Fibroblast of the aortic adventitia (primary cell): ENCODE measurements at places on chromosomes 6 and 20.

DNA sequence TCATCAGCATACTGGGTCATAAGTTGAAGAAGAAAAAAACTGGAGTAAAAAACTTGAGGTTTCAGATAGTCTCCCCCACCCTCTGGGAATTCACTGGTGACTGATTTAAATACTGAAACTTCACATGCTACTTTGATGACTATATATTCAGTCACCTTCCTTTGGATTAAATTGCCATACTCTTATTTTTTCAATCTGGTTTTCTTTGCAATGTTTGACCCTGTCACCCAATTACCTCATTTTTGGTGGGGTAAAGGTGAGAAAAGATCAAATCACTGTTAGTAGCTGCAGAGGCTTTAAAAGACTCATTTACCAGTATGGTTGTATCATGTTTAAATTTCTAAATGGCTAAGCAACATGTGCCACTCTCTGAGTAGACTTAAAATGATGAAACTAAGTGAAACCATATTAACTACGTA lies 862.7 kb upstream of the FLRT3 start:
- DNase-seq = no peak

DNA sequence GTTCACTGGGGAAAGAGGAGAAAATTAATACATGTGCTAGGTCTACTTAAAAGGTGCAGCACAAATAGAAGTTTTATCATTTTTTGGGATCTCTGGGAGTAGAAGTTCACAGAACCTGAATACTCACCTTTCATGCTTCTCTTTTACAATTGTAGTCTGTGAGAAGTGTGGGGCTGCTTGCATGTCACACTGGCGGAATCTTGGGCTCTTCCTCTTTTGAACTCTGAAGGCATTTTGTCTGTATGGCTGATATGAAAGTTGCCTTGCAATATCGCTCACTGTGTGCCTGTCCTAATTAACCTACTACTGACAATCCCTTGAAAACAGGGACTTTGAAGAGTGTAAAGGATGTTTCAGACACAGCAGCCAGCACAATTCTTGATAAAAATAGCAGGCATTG lies 65.9 kb upstream of the CLDN20 start:
- no peak for DNase-seq

DNA sequence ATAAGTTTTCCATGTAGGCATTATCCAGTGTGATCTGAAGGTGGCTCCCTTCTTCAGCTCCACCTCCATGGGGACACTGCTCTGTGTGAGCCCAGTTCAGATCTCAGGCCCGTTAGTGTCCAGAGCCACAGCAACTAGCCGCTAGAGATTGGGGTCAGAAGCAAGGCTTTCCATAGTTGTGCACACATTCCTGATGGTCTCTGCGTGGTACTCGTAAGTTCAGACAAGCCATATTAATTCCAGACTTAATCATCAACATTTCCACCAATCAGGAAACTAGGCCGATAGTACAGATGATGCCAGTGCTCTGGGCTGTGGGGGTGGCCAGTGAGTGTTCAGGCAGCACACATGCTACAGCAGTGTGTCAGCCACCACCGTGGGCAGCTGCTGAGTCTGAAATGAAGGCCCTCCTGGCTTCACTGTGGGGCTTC lies 17.5 kb upstream of the SYNCRIP start:
- DNase-seq = peak; percentile 88

DNA sequence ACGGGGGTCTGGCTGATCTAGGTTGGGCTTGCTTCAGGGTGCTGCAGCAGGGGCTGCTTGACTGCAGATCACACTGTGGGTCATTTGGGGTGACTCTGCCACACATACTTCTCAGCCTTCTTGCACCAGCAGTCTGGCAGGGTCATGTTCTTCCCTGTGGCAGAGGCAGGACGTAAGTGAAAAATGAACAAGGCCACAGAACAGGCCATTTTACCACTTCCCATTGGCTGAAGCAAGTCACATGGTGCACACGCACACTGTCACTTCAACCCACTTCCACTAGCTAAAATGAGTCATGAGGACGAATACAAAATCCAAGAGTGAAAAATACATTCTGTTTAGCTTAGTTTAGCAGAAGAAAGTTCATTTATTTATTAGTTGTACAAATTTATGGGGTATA lies 168.6 kb upstream of the GGTLC1 start:
- no peak for DNase-seq

GRCh38 chr6:155093430-155093829 lies 98.3 kb downstream of the TIAM2 start:
- DNase-seq = no peak

- DNase-seq = no peak
Measured at GRCh38 chr20:38453941-38454340, 18.7 kb upstream of the RALGAPB start.

DNA sequence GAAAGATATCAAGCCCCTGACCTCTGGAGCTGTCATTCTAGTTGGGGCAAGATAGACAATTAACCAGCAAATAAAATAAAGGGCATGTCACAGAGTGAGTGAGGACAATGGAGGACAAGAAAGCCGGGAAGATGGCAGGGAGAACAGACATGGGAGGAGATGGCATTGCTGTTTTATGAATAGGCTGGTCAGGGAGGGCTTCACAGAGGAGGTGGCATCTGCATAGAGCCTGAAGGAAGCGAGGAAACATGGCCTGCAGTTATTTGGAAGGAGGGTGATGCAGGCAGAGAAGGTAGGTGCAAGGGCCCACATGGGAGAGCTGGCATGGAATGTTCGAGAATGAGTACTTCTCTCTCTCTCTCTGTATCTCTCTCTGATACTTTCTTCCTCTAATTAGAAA lies 63.7 kb downstream of the EFCAB8 start:
- no peak for DNase-seq

DNA sequence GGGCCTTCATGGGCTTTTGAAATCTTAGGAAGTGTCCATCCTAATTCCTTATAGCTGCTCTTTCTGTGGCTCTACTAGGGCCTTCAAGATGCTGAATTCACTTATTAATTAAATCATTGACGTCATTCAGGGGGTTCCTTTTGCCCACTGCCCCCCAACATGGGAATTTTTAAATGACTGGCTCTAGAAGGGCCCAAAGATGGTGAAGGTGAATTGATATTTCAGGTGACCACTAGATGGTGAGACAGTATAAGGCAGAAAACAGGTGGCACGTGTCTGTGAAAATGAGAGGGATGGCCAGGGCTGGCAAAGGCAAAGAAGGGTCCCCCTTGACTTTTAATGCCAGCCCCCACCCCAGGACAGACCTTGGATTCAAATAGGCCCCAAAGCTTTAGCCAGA lies 11.8 kb downstream of the GNAS start:
- DNase-seq = no peak

DNA sequence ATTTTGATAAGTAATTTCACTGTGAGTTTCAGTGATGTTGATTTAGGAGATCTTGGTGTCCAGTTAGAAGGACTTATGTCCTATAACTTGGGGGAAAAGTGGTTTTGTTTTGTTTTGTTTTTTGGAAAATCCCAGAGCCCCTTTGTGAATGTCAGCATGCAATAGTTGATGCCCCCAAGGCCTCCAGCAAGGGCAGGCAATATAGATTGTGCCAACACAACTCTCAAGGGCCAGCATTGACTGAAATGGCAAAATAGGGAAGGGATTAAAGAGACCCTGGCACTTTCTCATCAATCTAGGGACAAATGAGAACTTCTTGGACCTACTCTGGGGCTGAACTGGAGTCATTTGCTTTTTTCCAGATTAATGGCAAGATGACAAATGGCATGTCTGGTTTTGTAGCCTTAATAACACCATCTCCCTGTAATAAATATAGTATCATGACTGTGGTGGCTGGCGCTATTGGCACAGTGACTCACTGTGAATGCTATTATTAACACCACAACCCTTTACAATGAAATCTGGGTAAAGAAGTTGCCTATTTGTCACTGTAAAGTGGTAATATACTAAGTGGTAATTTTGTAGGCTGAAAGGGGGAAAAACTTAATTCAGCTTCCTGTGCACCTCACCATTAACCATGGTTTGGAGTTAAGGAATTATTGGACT lies 51.8 kb downstream of the ABRACL start:
- DNase-seq = no peak

DNA sequence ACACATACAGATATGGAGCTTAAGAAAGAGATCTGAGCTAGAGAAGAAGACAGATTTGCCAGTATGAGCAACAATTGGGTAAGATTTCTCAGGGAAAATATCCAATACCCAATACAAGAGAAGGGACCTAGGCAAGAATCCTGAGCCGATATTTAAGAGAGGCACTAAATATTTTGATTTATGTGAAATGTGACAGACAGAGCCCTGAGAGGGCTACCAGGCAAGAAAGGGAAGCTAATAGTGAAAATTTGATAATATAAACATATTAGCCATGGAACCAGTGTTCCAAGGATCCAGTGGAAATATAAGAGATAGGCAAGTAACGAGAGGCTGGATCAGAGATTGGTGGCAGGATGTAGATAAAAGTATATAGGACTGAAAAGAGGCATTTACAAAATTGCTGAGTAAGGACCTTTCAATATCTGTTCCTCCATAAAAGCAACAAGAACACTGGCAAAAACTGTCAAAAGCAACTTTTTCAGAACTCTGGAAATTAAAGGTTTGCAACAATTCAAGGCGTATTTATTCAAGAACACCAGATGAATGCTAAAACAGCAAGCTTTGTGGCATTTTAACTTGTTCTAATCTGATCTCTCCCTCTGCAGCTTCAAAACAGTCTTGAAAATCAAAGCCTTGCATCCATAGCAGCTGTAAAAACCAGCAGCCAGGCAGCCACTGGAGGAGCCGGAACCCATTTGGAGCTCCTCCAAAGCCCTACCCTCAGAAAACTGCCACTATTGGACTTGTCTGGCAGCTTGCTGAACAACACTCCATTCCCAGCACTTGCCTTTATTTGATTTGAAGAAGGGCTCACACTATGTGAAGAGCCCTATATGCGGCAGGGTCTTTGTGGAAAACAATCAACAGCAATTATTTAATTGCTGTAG lies 58.8 kb downstream of the REV3L start:
- peak; percentile 26 for DNase-seq

DNA sequence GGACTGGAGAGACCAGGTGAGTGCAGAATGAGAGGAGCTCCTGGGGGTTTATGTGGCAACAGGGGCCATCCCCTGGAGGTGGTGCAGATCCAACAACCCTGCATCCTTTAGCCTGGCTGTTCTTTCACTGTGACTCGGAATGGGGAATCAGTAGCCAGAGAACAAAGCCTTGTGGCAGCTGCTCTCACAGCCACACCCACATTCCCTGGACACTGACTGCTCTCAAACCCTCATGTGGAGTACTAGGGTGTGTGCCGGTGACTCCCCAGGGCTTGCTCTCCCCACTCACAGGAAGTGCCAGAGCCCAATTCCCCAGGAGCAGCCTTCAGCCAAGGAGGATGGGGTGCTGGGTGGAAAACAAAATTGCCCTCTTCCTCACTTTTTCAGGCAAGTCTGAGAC lies 30.2 kb upstream of the GGTLC1 start:
- no peak for DNase-seq

DNA sequence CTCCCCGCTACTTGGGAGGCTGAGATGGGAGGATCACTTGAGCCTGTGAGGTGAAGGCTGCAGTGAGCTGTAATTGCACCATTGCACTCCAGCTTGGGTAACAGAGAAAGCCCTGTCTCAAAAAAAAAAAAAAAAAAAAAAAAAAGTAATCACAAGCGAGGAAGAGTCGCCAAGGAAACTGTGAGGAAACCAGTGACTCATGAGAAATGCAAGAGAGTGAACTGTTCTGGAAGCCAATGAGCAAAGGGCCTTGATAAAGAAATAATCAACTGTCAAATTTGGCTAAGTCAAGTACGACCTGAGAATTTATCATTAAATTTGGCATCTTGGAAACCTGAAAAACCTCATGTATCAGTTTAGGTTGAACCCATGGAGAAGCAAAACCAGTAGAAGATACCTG lies 16.1 kb upstream of the LAMP5 start:
- DNase-seq = peak; percentile 2

DNA sequence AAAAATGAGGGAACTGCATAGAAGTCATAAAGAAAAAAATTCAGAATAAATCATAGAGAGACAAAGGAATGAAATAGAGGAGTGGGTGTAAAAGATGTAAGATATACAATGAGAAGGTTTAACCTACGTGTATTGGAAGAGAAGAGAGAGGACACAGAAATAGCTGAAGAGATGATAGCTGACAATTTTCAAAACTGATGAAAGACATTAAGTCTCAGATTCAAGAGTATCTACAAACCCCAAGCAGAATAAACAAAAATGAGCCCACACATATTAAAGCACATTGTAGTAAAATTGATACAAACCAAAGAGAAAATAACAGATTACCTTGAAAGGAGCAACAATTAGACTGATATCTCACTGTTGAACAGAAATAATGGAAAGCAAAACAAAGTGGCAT lies 143.3 kb upstream of the PRND start:
- no peak for DNase-seq

DNA sequence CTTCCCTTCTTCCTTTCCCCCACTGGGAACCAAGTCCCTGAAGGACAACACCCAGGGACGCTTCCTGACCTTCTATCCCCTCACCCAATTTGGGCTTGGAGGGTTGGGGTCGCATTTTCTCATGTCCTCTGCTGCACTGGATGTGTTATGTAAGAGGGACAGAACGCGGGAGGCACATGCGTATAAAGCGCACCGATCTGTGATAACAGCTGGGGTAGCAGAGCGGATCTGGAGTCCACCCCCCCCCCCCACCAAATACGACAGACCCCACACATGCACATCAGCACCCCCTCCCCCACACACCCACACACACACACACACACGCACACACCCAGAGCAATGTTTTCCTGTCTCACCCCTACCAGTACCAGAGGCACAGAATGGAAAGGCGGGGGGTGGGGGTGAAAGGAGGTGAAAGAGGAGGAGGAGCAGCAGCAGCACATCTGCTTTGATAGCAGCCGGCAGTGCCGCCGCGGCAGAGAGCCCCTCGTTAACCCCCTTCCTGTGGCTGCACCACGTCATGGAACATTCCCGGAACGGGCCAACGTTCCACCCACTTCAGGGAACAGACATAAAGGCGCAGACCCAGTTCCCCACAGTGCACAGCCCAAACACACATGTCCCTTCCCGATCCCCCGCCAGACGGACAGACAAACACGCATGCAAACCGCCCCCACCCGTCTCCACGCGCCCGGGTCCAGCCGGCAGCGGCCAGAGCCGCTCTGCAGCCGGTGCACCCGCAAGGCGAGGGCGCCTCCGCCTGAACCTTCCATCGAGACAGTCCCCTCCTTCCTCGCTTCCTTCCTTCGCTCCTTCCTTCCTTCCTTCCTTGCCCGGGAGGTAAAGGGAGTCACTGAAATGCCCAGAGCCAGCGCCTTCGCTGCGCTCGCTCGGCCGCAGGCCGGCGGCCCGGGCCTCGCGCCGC lies 590 bp downstream of the HIVEP2 start:
- DNase-seq = peak; percentile 96

DNA sequence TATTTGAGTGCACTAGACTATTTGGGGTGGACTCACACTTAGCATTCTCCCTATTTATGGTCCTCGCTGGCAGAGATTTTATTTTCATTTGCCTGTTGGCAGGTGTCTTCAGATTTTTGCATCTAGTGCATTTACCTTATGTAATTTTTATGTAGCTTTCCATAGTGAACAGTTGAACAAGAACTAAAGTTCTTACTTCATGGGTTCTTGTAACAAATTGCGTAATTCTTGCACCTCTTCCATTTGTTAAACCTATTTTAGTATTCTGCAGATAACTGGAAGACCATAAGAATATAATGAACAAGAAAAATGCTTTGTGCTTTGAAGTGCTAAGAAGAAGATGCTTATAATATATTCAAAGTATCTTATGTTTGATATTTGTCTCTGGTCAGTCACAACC lies 252.8 kb upstream of the MMS22L start:
- no peak for DNase-seq
